ENCODE measurements at places on chromosomes 7 and 10. TPM values are rescaled to one million over a fixed set of nuclear protein-coding genes. Genes with fewer than 3 reads are reported as not detected.

GRCh38 chr10:28497313-28498126 lies 35.4 kb upstream of the WAC start:
- DNase-seq, result no peak

Gene EFCAB10
- total RNA-seq, result not detected

DNA sequence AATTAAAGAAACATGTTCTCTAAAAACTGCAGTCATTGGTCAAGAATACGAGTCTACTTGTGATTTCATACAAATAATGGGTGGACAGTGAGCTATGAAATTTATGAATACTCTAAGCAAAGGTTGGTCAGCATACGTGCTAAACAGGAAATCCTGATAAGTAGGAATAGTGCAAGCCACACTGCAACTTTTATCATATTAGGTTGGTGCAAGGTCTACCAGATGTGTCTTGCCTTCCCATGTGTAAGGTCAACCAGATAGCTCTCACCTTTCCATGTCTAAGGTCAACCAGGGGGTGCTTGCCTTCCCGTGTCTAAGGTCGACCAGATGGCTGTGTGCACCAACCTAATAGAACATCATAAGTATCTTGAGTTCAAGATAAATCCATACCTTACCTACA lies 2.0 kb upstream of the ITGB1 start:
- no peak for DNase-seq

DNA sequence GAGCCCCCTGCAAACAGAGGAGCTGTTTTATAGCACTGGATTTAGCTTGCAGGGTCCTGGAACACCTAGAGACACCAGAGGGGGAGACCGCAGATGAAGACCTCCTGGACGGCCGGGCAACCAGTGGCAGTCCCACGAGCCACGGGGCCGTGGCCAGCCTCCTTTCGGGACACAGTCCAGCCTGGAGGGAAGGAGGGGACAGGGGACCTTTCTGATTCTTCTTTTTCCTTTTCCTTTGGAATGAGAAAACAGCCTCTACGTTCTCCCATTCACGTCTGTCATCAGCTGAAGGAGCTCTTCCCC lies 35.4 kb upstream of the FAM20C start:
- DNase-seq, result no peak

Gene CAMK2B
- total RNA-seq, result 1.2 TPM

Gene SPDYE6
- not detected for total RNA-seq

GRCh38 chr7:89023206-89023605 lies 227.7 kb upstream of the TEX47 start:
- DNase-seq, result no peak

DNA sequence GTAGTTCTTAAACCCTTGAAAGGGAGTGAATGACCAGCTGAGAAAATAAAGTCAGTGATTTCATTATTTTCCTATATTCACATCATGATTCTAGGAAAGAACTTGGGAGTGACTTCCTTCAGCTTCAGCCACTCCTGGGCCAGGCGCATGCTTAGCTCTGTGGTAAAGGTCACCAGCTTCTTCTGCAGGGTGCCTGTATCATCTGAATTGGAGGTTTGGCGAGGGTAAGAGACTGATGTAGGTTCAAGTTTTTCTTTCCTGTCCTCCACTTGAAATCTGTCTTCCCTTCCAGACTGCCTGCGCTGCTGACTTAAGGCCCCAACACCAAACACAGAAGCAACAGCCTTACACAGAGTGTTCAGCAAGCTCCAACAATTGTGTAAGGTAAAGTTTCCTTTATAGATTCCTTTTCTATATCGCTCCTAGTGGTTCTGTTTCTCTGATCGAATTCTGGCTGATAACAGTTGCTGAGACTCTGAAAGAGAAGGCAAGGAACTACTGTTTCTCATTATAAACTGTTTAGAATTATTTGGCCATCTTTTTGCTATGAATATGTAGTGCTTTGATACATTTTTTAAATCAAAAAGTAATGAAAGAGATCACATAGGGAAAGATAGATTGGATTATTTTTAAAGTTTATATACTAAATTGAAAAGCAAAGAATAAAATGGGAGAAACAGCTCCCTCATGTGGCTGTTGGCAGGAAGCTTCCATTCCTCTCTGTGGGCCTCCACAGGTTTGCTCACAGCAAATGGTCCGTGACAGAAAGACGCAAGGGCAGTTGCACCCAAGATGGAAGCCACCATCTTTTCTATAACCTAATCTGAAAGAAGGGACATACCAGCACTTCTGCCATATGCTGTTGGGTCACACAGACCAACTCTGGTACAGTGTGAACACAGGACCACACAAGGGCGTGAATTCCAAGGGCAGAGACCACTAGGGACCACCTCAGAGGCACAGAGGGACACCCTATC lies 14.0 kb downstream of the GATAD1 start:
- no peak for DNase-seq

All from esophagus muscularis mucosa (tissue), 4 donors.